AML-193 (cell line): ENCODE measurements at places on chromosomes 4 and X.

- DNase-seq, result no peak
Measured at GRCh38 chrX:46704767-46705386, 54.0 kb downstream of the SLC9A7 start.

GRCh38 chr4:168551211-168551610, 54.4 kb downstream of the PALLD start:
- DNase-seq, result no peak

GRCh38 chrX:50736656-50737055, 77.3 kb downstream of the SHROOM4 start:
- peak; percentile 1 for DNase-seq

DNA sequence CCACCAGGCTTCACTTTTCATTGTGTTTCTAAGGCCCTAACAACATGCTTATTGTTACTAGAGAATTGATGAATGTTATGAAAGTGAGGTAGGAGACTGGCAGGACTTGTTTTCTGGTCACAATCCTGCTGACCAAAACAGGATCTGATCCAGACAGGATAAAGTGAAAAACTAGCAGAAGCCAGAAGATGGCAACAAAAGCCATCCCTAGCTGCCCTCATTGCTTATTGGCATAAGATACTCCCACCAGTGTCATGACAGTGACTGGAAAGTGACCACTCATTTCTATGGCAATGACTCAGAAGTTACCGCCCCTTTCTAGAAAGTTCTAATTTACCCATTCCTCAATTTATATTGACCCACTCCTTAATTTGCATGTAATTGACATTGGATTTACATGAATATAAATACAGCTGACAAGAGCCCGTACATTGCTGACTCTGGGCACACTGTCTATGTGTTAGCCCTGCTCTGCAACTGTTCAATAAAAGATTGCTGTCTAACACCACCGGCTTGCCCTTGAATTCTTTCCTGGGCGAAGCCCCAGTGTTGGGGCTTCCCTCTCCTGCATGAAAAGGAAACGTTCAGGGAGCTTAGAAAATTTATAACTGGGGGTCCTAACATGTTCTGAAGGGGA, 30.0 kb upstream of the FGG start:
- DNase-seq, result no peak
